Lower lobe of right lung (tissue), 2 donors: ENCODE measurements at places on chromosomes 1 and 21. TPM values are rescaled to one million over a fixed set of nuclear protein-coding genes. Genes with fewer than 3 reads are reported as not detected.

GRCh38 chr21:33586927-33587326 is 1.6 kb downstream of the DONSON start:
- H3K27ac ChIP-seq, result no peak overlapping the region
- DNase-seq, result no peak
- no peaks in the 10 kb centered on the region for H3K27me3 ChIP-seq
- no peaks in the 10 kb centered on the region for H3K36me3 ChIP-seq
- no peak overlapping the region for H3K4me3 ChIP-seq
- H3K4me1 ChIP-seq, result peaks cover 11% of the 10 kb centered on the region

- peak; percentile 86 for DNase-seq
- peaks cover 11% of the 10 kb centered on the region for H3K4me1 ChIP-seq
- no peaks in the 10 kb centered on the region for H3K27me3 ChIP-seq
- peaks cover 33% of the 10 kb centered on the region for H3K36me3 ChIP-seq
Observed at GRCh38 chr1:202010180-202011015, at the start of gene ELF3. TSS of gene ELF3 (plus strand) at chr1:202010587. CDS start at chr1:202011137, 550 bp downstream.

- H3K27me3 ChIP-seq, result no peaks in the 10 kb centered on the region
- no peak overlapping the region for H3K4me3 ChIP-seq
- DNase-seq, result no peak
- no peak overlapping the region for H3K27ac ChIP-seq
- no peaks in the 10 kb centered on the region for H3K36me3 ChIP-seq
Observed at GRCh38 chr21:41570791-41571355, 62.9 kb upstream of the TMPRSS2 start.

The KMO gene
- 23.0 TPM for total RNA-seq

The OR2M3 gene
- not detected for total RNA-seq

DNA sequence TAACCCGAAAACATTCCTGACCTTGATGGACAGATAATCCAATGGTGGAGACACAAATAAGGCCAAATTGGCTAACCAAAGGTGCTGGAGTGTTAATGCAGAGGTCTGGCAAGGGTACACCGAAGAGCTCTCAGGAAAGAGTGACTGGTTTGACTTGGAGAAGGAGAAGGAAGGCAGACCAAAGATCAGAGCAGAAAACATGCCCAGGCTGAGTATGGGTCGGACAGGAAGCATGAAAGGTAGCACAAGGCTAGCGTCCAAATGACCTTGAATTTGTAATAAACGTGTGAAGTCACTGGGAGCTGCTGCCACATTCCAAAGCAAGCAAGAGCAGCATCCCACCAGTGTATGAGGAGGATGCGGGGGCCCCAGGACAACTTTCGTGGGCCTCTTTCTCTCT is 45.7 kb downstream of the APP start:
- peaks cover 41% of the 10 kb centered on the region for H3K4me1 ChIP-seq
- H3K27me3 ChIP-seq, result no peaks in the 10 kb centered on the region
- DNase-seq, result no peak

- H3K4me3 ChIP-seq, result no peak overlapping the region
- H3K36me3 ChIP-seq, result peaks cover 96% of the 10 kb centered on the region
- DNase-seq, result no peak
- H3K4me1 ChIP-seq, result no peaks in the 10 kb centered on the region
- no peak overlapping the region for H3K27ac ChIP-seq
- H3K27me3 ChIP-seq, result no peaks in the 10 kb centered on the region
Observed at GRCh38 chr1:160322831-160323230, 20.2 kb downstream of the COPA start.

DNA sequence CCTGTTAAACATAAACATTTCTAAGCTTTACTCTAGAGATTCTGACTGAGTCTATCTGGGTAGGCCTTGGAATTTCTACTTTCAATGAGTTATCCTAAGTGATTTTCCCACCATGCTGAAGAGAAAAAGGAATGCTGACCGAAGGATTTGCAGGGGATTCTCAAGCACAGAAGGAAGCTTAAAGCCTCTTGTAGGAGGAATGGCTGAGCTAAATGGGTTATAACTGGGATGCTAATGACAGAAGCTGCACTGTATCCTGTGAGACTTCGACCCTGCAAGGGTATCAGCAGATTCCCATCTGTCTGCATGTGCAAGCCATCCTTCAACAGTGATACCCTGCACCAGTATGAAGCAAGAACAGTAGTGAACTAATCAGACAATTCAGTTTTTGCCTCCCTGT is 35.4 kb downstream of the SLC35D1 start:
- H3K4me1 ChIP-seq, result peaks cover 21% of the 10 kb centered on the region
- peaks cover 16% of the 10 kb centered on the region for H3K36me3 ChIP-seq
- H3K4me3 ChIP-seq, result no peak overlapping the region

GRCh38 chr21:45821315-45821962 is 160.1 kb upstream of the COL6A1 start:
- H3K27ac ChIP-seq, result no peak overlapping the region
- H3K36me3 ChIP-seq, result no peaks in the 10 kb centered on the region
- DNase-seq, result no peak
- peaks cover 3% of the 10 kb centered on the region for H3K27me3 ChIP-seq

- H3K4me3 ChIP-seq, result no peak overlapping the region
- H3K27ac ChIP-seq, result no peak overlapping the region
- no peaks in the 10 kb centered on the region for H3K27me3 ChIP-seq
- H3K36me3 ChIP-seq, result no peaks in the 10 kb centered on the region
Observed at GRCh38 chr1:153364156-153364555, 6.5 kb downstream of the S100A9 start.

DNA sequence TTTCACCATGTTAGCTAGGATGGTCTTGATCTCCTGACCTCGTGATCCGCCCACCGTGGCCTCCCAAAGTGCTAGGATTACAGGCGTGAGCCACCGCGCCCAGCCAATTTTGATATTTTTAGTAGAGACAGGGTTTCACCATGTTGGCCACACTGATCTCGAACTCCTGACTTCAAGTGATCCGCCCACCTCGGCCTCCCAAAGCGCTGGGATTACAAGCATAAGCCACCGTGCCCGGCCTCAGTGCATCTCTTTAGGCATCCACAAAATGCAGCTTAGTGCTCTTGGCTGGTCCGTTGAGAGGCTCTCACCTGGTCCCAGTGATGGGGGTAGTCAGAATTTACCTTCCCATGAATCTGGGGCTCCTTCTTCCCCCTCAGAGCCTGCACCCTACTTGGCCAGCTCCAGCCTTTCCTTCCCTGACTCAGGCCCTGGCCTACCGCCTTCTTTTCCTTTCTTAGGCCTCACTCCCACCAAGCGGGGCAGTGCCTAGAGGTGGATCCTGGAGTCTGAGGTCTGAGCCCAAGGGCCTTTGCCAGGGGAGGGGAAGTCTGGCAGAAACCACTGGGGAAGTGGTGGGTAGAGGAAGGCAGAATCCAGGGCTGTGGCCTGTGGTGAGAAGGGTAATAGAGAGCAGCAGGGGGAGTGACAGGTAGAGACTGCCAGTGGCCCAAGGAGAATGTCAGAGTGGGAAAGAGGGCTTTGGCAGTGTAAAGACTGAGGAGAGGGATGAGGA is 3.7 kb downstream of the LENEP start:
- H3K4me3 ChIP-seq, result no peak overlapping the region
- H3K36me3 ChIP-seq, result no peaks in the 10 kb centered on the region
- H3K27me3 ChIP-seq, result no peaks in the 10 kb centered on the region
- H3K27ac ChIP-seq, result no peak overlapping the region
- peaks cover 34% of the 10 kb centered on the region for H3K4me1 ChIP-seq

GRCh38 chr1:237098541-237098940 is 56.6 kb downstream of the RYR2 start:
- H3K27me3 ChIP-seq, result no peaks in the 10 kb centered on the region
- DNase-seq, result no peak
- H3K27ac ChIP-seq, result no peak overlapping the region
- no peaks in the 10 kb centered on the region for H3K36me3 ChIP-seq
- H3K4me1 ChIP-seq, result no peaks in the 10 kb centered on the region

DNA sequence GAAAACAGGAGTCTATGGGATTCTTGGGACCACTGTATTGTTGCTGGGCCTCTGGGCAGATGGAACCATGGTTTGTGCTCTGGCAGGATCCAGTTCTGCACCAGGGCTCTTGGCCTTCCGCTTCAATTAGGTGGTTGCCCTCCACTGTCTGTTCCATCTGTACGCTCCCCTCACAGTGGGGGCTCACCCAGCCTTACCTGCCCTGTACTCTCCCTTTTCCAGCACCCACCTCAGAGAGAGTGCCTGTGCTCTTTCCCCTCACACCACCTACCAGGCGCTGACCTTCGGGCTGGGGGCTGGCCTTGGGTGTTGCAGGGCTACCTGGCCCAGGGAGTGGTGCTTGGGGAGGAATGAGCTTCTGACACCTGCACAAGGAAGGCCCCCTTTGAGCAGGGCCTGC is 7.5 kb downstream of the PKNOX1 start:
- H3K27me3 ChIP-seq, result no peaks in the 10 kb centered on the region
- H3K27ac ChIP-seq, result no peak overlapping the region
- H3K4me1 ChIP-seq, result peaks cover 10% of the 10 kb centered on the region
- DNase-seq, result no peak

The TNNI3K gene
- total RNA-seq, result 1.1 TPM

The OR10T2 gene
- not detected for total RNA-seq

- H3K36me3 ChIP-seq, result no peaks in the 10 kb centered on the region
- no peak for DNase-seq
- H3K4me3 ChIP-seq, result no peak overlapping the region
Observed at GRCh38 chr1:76715474-76715873, 151.8 kb upstream of the ST6GALNAC5 start.

DNA sequence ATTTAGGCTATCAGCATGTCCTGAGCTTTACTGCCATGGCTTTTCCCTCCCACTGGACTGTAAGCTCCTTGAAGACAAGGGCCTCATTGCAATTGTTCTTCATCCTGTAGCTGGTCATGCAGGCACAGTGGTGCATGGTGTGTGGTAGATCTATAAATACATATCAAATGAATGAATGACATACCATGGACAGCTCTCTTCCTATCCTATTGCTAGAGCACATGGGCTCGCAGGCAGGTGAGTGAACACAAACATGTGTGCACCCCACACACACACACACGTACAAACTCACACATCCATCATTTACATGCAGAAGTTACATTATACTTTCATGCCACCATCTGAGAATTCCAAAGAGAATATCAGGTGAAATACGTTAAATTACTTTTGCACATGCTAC is 172.9 kb upstream of the RUNX1 start:
- no peak overlapping the region for H3K4me3 ChIP-seq
- H3K36me3 ChIP-seq, result no peaks in the 10 kb centered on the region
- H3K27me3 ChIP-seq, result peaks cover 4% of the 10 kb centered on the region
- peaks cover 5% of the 10 kb centered on the region for H3K4me1 ChIP-seq
- H3K27ac ChIP-seq, result peak overlapping the region; percentile 18
- DNase-seq, result no peak

GRCh38 chr1:30751830-30752650 is 5.5 kb downstream of the LAPTM5 start:
- DNase-seq, result no peak
- H3K4me1 ChIP-seq, result peaks cover 71% of the 10 kb centered on the region
- no peak overlapping the region for H3K4me3 ChIP-seq
- H3K27ac ChIP-seq, result no peak overlapping the region

GRCh38 chr1:210291786-210292230 is 36.9 kb upstream of the HHAT start:
- H3K4me3 ChIP-seq, result peak overlapping the region; percentile 52
- peaks cover 39% of the 10 kb centered on the region for H3K4me1 ChIP-seq
- H3K27ac ChIP-seq, result peak overlapping the region; percentile 81
- DNase-seq, result no peak
- no peaks in the 10 kb centered on the region for H3K27me3 ChIP-seq
- no peaks in the 10 kb centered on the region for H3K36me3 ChIP-seq

DNA sequence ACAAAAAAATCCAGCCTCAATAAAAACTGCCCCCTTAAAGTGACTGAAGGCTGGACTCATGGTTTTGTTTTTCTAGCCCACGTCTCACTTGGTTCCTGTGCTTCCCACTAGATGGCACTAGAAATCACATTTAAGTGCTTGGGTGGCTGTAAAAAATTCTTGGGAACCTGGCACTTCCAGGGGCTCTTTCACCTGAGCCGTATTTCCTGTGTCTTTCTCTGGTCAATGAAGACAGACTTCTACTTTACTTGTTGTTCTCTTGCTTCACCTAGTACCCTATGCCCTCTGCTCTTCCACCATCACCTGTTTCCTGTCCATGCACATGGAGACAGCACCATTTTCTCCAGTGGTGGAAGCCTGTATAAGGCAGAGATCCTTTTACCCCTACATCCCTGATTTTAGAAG is 20.0 kb downstream of the METTL13 start:
- peaks cover 3% of the 10 kb centered on the region for H3K4me1 ChIP-seq
- H3K27me3 ChIP-seq, result no peaks in the 10 kb centered on the region
- peaks cover 30% of the 10 kb centered on the region for H3K36me3 ChIP-seq
- no peak overlapping the region for H3K27ac ChIP-seq

The RUNX3 gene
- total RNA-seq, result 13.1 TPM

The TAL1 gene
- 15.4 TPM for total RNA-seq

GRCh38 chr21:34911360-34911759 is 137.7 kb downstream of the RUNX1 start:
- DNase-seq, result peak; percentile 61
- no peaks in the 10 kb centered on the region for H3K36me3 ChIP-seq
- H3K27ac ChIP-seq, result no peak overlapping the region
- H3K4me1 ChIP-seq, result peaks cover 53% of the 10 kb centered on the region
- no peak overlapping the region for H3K4me3 ChIP-seq

The SLC35D1 gene
- total RNA-seq, result 5.6 TPM

DNA sequence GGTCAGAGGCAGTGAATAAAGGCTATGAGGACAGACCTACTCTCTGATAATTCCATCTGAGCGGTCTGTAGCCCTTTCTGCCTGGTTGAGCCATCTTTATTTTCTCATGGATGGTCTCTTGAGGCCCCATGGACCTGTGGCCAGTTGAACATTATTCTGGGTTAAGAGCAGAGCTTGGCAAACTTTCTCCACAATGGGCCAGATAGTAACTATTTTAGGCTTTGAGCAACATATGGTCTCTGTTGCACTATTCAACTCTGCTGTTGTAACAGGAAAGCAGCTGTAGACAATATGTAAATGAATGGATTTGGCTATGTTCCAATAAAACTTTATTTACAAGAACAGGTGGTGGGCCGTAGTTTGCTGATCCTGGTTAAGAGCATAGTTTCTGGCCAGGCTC is 62.7 kb downstream of the KAZN start:
- no peak for DNase-seq
- H3K36me3 ChIP-seq, result no peaks in the 10 kb centered on the region
- no peaks in the 10 kb centered on the region for H3K27me3 ChIP-seq
- H3K4me1 ChIP-seq, result no peaks in the 10 kb centered on the region
- no peak overlapping the region for H3K27ac ChIP-seq

GRCh38 chr1:162040657-162041056 is 17.0 kb upstream of the OLFML2B start:
- no peaks in the 10 kb centered on the region for H3K4me1 ChIP-seq

DNA sequence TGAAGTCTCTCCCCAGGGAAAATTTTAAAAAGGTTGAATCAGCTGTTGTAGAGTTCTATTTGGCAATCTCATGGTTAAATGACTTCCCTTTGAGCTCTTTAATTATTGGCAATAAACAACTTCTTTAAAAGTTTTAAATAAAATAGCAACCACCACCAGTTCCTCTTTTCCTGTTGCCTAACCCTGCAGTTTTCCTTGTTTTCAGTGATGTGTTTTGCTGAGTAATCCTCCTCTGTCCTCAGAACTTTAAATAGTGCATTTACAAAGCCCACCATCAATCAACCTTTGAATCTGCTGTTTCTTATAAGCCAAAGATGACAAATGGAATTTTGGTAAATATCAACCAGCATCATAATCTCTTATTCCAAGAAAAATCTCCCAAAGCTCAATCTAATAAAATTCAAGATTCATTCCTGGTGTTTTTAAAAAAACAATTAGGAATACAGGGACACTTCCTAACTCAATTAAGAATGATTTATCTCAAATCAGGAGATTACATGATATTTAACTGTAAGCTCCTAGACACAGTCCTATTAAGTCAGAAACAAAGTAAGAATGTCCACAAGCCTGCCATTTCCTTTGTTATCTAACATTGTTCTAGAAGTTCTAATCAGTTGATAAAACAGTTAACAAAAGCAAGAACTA is 14.8 kb downstream of the AVPR1B start:
- DNase-seq, result no peak
- H3K4me1 ChIP-seq, result peaks cover 15% of the 10 kb centered on the region
- no peaks in the 10 kb centered on the region for H3K27me3 ChIP-seq
- H3K4me3 ChIP-seq, result no peak overlapping the region
- H3K36me3 ChIP-seq, result no peaks in the 10 kb centered on the region
